Trophoblast cell (in vitro differentiated cells and primary cell): ENCODE measurements at places on chromosomes 4 and X.

DNA sequence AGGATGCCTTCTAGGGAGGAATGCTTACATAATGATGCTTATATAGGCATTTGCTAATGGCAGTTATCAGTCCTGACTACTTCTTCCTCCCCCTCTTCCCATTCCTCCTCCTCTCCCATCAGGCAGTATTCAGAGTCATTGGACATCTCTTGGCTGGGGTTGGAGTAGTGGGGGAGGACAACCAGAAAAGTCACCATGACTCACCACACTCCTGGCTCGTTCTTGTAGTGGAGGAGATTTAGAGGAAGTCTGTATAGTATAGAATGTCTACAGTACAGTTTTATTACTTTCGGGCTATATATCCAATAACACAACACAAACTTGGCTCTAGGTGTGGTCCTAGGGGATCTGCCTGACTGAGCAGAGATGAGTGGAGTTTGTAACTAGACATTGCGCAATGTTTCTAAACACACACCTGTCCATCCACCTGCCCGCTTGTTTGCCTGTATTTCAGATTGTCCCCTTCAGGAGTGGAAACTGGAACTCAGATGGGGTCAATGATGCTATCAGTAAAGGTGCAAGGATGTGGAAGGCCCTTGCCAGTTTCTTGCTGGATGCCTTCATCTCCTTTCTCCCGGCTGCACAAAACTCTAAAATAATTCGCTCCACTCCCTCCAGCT is 27.9 kb upstream of the KIAA1210 start:
- no peak for DNase-seq

GRCh38 chr4:158530381-158530780 is 8.7 kb downstream of the RXFP1 start:
- no peak for DNase-seq

GRCh38 chr4:36037127-36037526 is 207.2 kb downstream of the ARAP2 start:
- no peak for DNase-seq

- DNase-seq, result no peak
These were observed 633.4 kb downstream of the PDHA2 start for GRCh38 chr4:96473246-96473645.

DNA sequence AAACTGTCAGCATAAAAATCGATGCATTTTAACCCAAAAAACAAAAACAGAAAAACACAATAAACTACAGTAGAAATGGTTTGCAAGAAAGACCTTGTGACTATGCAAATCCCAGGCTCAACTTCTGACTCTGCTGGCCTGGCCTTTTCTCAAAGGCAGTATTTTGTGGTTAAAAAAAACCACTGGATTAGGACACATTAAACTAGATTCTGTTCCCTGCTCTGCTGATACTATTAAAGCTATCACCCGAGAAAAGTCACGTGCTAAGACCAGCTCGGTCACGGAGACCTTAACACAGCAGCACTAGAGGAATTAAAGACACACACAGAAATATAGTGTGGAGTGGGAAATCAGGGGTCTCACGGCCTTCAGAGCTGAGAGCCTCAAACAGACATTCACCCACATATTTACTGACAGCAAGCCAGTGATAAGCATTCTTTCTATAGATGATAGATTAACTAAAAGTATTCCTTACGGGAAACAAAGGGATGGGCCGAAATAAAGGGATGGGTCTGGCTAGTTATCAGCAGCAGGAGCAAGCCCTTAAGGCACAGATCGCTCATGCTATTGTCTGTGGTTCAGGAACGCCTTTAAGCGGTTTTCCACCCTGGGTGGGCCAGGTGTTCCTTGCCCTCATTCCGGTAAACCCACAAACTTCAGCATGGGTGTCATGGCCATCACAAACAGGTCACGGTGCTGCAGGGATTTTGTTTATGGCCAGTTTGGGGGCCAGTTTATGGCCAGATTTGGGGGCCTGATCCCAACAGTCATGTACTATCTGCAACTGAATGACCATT is 16.1 kb downstream of the CBR4 start:
- peak; percentile 61 for DNase-seq

- no peak for DNase-seq
These were observed 162.9 kb downstream of the LRBA start for GRCh38 chr4:150852216-150852615.

GRCh38 chrX:150935467-150935866 is 37.0 kb upstream of the CD99L2 start:
- DNase-seq, result peak; percentile 16

GRCh38 chr4:16264798-16265197 is 38.5 kb upstream of the TAPT1 start:
- DNase-seq, result peak; percentile 74

GRCh38 chr4:186760576-186760975 is 36.9 kb upstream of the FAT1 start:
- peak; percentile 52 for DNase-seq

DNA sequence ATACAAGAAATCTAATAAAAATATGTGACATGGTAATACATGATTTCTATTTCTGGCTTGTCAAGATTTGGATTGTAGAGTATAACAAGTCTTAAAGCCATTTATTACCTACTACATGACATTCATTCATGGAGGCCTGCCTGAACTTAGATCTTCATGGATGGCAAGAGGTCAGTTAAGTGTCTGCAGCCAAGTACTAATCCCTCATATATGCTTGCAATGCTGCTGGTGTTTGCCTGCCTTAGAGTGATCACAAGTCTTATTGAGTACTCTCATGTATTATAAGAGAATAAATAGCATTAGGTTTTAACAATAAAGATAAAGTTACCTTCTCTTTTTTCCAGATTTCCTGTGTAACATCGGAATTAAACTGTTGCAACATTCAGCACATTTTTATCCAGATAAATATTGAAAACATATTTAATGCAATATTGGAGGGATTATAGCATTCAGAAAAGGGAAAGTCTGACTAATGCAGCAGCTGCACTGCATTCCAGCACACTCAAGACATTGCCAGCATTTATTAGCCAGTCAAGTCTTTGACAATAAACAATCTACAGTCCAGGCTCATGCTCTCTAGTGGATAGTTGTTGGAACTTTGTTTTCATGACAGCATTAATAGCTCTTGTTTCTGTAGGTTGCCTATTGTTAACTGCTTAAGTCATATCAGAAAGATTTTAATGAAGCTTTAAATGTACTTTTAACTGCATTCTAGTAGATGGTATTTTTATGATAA is 737.1 kb downstream of the FAT4 start:
- peak; percentile 35 for DNase-seq

GRCh38 chr4:155543126-155543765 is 123.4 kb upstream of the GUCY1A1 start:
- no peak for DNase-seq

- DNase-seq, result no peak
These were observed 9.3 kb upstream of the GPRIN3 start for GRCh38 chr4:89316931-89317366.

DNA sequence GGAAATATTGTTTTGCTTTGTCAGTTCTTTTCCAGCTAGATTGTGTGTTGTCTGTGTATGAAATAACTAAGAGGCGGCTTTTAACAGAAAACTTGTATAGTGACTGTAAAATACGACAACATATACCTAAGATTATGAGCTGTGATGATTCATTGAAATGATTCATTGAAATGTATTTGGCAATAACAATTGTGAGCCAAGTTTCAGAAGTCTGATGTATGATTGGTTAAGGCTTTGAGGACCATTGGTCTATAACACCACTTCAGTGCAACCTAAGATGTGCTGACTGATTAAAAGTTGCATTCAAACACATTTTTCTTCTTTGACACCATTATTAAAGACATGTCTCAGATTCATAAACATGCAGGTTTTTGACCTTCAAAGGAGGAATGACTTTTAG is 76.6 kb downstream of the PTPN13 start:
- DNase-seq, result peak; percentile 37

DNA sequence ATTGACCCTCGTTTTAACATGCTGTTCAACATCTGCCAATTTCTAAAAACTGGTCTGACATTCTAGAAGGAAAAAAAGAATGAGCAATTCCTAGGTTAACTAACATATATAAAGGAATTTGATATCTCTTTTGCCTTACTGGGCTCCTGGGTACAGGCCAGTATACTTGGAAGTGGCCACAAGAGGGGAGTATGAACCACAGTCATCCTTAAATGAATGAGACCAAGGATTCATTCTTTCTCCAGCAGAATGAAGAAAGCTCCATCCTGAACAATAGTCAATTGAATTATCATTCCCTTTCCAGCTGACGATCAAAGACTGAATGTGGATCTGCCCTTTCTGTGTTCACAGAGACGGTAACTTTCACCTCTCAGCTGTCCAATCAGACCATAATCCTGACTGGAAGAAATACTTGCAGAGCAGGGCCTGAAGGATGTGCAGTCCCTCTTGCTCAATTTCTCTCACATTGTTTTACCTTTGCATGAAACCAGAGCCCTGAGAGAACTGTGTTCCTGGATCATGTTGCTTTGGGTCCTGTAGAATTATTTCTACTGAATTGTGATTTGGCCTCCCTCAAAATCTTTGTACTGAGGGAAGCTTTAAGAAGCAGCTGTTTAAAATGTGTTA is 14.8 kb upstream of the SPARCL1 start:
- no peak for DNase-seq

GRCh38 chr4:169439244-169439643 is 168.5 kb upstream of the SH3RF1 start:
- no peak for DNase-seq

DNA sequence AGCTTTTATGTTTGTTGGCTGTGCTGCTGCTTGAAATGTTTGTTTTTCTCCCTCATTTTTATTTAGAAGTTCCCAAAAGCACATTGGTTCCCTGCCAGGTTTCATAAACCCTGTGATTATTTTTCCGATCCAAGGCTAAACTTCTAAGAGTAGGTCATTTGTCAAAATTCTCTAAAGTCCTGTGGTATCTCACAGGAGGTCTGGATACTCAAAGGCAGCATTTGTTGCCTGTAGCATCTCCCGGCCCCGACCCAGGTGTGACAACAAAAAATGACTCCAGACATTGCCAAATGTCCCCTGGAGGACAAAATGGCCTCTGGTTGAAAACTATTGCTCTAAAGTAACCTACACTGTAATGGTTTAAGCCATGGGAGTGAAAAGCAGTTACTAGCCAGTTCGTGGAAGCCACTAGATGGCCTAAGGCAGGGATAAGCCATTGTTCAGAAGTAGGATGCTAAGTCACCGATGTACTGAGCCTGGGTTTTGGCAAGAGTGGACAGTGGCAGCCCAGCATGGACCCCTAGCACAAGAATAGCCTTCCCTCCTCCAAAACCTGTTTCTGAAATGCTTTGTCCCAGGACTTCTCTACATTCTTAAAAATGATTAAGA is 256.1 kb downstream of the THOC2 start:
- DNase-seq, result peak; percentile 1

DNA sequence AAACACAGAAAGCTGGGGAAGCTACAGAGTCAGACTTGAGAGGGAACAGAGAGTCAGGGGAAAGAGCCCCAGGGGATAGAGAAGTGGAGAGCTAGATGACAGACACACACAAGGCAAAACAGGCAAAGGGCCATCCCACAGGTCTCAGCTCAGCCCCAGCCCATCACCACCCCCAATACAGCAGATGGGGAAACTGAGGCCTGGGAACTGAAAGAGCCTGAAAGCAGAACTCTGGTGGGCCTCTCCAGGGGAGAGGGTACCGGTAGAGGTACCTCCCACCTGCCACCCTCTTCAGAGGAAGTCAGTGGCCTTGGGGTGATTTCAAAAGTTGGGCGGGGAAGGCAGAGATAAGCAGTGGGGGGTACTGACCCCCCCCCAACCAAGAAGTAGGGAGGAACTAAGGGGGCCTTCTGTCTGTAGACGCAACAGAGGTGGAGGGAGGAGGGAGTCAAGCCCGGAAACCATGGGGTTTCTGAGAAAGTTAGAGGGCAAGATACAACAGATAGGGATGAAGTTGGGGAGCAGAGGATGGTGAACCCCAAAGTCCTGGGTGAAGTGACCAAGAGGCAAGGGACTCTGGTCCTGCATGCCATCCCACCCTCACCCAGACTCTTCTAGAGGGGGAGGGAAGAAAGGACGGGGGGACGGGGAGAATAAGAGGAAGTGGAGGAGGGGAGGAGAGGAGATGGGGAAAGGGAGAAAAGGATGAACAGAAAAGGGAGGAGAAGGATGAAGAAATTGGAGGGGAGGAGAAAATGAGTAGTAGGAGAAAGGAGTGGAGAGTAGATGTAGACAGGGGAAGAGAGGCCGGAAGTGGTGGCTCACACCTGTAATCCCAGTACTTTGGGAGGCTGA is 3.2 kb downstream of the GATA1 start:
- DNase-seq, result no peak

DNA sequence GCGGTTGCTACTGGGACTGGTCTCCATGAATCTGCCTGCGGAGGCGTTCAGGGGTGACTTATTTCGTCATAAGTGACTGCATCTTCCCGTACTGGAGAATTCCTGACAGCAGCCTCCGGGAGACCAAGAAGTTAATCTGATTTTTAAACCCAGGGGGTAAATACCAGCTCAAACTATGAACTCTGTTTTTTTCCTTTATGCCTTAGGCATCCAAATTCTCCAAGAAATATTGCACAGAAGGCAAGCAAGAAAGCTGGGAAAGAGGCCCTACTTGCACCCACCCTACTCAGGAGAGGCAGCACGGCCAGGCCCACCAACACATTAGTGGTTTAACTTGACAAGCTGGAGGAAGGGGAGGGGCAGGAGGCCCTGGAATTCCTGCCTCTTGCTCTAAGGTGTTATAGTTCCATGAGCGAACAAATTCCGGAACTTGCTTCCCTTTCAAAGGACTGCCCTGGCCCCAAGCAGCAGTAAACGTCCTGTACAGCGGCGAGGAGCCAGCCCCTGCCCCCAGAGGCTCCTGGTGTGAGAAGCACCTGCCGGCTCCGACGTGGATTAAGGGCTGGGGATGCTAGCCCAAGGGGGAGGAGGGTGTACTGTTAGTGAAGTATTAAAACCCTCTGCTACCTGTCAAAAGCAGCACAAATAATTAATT is 177.2 kb downstream of the AFAP1 start:
- DNase-seq, result peak; percentile 61

- DNase-seq, result no peak
These were observed 35.7 kb downstream of the PPARGC1A start for GRCh38 chr4:23853986-23854660.

DNA sequence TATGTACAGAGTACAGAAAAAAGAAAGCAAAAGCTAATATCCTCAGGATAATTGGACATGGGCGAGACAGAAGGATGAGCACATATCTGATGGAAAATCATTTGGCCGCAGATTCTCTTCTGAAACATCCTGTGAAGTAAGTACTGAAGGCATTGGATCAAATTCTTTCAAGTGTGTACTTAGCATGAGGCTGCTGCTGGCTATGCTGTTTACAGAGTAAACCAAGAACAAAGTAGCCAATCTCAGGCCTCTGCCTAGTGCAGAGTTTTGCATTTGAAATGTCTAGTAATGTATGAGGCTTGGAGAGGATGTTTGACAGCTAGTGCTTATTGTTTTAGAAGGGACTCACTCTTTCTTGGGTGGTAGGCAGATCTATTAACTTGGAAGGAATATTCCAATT is 128.5 kb downstream of the MAGEC2 start:
- no peak for DNase-seq

DNA sequence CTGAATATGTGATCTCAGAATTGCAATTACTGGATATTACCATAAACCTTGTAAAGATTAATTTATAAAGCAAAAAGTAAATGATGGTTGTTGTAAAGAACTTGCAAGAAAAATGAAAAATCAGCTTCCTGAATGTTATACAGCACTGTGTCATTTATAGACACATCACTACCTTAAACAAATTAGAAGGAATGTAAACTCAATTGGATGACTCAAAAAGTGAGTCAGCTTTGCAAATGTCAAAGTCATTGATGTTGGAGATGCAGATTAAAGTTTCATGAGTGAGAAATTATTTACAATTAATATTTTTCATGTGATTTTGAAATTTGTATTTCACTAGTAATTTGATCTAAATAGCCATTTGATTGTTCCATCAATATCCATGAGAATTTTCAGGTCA is 193.2 kb downstream of the RAPGEF2 start:
- DNase-seq, result peak; percentile 26

GRCh38 chr4:101282076-101282844 is 65.1 kb downstream of the PPP3CA start:
- DNase-seq, result no peak
